ENCODE measurements at places on chromosomes 12 and 14.

DNA sequence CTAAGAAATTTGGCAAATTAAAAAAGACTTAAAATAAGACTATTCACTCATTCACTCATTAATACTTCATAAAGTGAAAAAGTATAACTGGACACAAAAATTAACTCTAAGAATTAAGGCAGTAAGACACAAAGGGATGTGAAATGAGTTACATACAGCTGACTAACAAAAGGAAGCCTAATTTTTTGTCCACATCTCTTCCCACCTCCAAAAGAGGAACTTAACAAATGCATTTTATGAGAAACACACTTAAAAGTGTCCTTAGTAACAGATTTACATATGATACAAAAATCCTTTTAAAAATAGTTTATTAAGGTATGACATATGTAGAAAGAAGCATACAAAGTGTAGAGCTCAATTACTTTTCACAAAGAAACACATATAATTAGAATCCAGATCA is 88.9 kb downstream of the NUMB start:
- no peak for DNase-seq

GRCh38 chr14:81562818-81563217 is 29.2 kb upstream of the SEL1L start:
- no peak for DNase-seq

GRCh38 chr12:113242560-113242959 is 21.3 kb downstream of the TPCN1 start:
- DNase-seq = no peak

- DNase-seq = no peak
Observed at GRCh38 chr14:93430315-93431035, at the start of gene UNC79. TSS of gene UNC79 (plus strand) at chr14:93430939. CDS start at chr14:93431030, 91 bp downstream.

- DNase-seq = no peak
Observed at GRCh38 chr12:34400986-34401658, 378.8 kb downstream of the ALG10 start.

GRCh38 chr14:68669111-68669511 is 123.8 kb downstream of the ZFP36L1 start:
- DNase-seq = no peak

DNA sequence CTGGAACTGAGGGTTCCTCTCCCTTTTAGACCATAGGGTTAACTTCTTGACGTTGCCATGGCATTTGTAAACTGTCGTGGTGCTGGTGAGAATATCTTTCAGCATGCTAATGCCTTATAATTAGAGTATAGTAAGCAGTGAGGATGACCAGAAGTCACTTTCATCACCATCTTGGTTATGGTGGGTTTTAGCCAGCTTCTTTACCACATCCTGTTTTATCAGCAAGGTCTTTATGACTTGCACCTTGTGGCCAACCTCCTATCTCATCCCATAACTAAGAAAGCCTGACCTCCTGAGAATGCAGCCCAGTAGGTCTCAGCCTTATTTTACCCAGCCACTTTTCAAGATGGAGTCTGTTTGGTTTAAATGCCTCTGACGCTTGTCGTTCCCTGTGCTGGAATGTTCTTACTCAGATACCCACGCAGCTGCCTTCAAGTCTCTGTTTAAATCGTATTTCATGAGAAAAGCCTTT is 44.2 kb downstream of the BBS10 start:
- DNase-seq = no peak

DNA sequence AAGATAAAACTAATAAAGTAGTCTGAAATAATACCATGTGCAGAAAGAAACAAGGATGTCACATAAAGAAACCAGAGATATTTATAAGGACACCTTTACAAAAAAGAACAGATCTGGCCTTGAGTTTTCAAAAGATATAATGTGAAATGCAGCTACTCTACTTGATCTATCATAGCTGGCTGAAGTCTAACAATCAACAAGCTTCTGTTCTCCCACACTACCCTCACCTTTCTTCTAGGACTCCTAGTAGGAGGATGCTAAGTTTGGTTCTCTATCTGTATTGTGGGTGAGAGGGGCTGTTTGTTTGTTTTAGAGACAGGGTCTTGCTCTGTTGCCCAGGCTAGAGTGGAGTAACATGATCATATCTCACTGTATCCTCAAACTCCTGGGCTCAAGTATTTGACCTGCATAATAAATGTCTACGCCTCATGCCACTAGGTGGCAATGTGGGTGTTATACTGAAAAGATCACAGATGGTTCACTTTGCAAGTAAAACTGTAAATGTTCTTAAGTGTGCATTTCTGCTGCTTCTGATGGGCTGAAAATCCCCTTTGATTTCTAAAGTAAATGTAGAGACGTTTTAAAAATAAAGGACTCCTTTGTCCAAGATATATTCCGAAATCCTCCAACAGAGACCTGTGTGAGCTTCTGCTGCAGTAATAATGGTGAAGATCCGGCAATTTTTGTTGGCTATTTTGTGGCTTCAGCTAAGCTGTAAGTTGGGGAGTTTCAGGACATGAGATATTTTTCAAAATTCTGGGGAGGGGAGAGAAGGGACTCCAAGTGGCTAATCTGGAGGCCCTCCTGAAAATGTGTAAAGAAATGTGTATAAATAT is 269.3 kb downstream of the DAD1 start:
- DNase-seq = peak; percentile 9

- DNase-seq = no peak
Observed at GRCh38 chr12:15208140-15208539, 13.1 kb downstream of the RERG start.

DNA sequence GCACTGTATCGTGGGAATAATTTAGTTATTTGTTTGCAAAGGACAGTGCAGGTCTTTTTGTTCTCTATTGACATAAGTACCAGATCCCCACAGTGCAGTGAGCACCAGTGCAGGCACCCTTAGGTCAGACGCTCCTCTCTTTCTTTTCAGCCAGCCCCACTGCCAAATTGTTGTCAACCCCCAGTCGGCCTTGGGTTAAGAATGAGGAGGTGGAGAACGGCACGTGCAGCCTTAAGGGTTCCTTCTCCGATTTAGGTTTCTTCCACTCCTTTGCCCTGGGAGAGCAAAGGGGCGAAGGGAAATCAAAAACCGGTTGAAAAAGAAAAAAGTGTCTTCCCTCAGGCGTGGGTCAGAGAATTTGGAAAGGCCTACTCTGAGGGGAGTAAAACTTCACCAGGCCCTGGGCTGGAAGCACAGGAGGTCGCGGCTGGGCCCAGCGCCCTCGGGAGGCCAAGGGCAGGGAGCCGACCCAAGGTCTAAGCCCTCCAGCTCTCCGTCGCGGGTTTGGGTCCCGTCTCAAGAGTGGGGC is 4.3 kb downstream of the PAX9 start:
- DNase-seq = no peak

- no peak for DNase-seq
Observed at GRCh38 chr12:43069768-43070221, 480.2 kb upstream of the PRICKLE1 start.

GRCh38 chr12:52322069-52322468 is 871 bp upstream of the KRT83 start:
- DNase-seq = no peak

DNA sequence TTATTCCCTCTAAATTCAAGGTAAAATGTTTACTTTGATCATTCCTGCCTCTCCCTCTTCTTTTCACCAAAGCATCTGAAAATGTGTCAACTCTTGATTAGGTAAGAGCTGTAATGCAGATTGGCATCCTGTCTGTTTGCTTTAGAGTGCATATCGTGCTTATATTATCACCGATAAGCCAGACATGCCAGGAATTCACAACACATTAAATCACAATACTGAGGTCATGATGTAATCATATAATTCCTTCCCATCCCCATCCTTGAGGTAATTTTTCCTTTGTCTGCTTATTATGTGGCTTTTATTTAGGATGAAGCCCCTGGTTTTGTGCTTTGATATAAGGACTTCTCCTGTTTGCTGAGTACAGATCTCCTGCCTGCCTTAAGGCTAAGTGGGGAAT is 10.2 kb downstream of the DDX47 start:
- DNase-seq = no peak

DNA sequence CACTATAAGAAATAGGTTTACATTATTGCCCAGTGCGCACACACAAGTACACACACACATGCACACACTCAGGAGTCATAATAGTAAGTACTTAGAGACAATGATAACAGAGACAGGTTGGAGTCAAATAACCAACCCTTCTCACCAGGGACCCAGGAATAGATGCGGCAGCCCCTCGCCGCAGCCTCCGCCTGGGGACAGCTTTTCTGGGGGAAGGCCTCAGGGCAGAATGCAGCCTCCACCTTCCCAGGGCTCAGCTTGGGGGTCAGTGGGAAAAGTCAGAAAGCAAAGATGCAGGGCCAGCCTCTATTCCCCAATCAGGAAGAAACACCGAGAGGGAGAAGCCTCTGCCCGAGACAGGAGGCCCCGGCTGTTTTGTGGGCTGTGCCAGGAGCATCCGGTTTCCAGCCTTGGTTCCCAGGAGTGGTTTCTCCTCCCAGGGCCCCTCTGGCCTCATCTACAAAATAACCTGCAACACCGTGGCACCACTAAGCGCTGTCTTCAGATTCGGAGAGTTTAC is 23.4 kb upstream of the EIF5 start:
- no peak for DNase-seq

DNA sequence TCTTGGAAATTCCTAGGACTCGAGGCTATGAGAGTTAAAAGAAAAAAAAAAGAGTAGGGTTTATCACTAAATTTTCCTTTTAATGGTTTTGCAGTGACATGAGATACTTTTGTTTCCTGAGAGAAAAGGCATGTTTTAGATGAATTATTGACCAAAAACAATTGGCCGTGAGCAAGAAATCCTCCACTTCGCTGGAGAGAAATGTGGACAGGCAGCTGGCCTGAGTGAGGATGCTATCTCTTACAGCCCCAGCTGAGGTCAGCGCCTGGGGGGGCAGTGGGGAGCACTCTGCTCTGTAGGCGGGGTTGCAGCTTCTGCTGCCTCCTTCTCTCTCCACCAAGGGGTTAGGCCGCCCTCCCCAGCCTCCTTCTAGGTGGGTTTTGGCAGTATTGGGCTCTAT is 54.7 kb downstream of the PRIMA1 start:
- no peak for DNase-seq

DNA sequence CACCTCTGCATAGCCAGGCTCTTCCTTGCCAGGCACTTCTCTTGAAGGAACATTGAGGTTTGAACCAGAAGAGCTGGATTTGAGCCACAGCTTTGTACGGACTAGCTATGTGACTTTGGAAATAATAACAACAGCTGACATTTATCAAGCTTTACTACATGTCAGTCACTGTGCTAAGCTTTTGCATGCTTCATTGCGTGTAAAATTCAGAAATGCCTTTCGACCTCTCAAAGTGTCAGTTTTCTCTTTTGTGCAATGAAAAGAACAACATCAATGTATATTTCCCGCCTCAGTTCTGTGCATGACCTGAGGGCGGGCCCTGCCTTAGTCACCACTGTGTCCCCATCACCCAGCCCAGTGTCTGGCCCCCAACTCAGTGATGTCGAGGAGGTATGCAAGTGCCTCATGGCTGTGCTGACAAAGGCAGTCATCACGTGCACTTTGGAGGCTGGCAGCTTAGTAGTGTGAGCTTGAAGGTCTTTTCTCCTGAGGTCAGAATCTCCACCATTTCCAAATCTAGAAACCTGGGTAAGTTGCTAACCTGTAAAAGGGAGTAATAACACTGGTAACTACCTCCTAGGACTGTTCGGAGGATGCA is 17.9 kb upstream of the AQP2 start:
- DNase-seq = no peak

DNA sequence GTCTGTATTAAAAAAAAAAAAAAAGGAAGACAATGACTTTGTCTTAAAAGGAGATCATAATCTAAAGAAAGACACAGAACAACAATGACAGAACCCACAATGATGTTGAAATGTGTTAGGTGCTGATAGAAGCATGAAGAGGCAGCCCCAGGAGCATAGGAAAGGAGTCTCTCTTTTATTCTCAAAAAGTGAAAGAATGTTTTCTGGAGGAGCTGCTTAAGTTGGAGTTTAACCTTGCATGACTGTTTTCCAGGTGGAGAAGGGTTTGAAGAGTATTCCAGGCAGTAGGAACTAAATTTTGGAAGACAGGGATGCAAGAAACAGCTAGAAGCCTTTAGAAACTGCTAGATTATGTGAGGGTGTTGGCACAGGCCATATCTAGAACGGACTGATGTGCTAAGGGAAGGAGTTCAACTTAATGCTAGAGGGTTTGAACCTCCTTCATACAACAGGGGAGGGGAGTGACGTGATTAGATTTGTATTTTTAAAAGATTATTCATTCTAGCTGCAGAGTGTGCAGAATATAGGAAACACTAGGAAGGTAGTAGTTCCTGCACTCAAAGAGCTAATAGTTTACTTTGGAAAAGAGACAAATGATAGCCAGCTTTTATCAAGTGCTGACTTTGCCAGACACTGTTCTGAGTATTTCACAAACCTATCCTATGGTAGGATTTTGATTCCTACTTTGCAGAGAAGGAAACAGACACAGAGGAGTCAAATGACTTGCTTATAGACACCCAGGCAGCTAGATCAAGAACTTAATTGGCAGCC is 4.6 kb upstream of the RPL6 start:
- DNase-seq = no peak

DNA sequence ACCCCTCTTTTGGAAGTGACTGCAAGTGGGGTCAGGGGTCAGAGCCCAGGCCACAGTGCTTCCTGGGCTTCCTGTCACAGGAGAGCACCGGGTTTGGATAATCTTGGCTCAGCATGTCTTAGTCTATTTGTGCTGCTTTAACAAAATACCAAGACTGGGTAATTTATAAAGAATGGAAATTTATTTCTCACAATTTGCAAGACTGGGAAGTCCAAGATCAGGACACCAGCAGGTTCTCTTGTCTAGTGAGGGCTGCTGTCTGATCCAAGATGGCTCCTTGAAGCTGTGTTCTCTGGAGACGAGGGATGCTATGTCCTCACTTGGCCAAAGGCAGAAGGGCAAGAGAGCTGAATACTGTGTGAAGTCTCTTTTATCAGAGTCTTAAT is 74.1 kb downstream of the RIN3 start:
- DNase-seq = no peak

- no peak for DNase-seq
Observed at GRCh38 chr12:79532907-79533288, 157.9 kb downstream of the PAWR start.

DNA sequence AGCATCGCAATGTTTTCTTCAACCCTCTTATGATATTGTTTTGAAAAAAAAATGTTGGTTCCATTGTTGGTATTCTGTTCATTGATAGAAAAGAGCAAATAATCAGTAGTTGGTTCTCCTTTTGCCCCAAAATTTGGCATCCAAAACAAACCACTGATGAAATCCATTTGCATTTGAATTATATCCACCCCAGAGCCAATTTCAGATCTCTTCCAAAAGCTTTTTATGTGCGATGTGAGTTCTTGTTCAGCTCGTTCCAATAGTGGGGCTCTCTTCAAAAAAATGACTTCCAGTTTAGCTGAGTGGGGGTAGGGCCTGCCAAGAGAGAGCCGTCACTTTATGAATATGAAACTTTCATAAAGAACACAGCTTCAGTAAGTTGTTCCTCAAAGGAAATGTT is 130.7 kb downstream of the DIO2 start:
- DNase-seq = no peak
